ENCODE measurements at places on chromosomes 3 and 15. TPM values are rescaled to one million over a fixed set of nuclear protein-coding genes. Genes with fewer than 3 reads are reported as not detected.
A peak's percentile ranks its signal among the peaks of the same experiment; 100 is the strongest.

DNA sequence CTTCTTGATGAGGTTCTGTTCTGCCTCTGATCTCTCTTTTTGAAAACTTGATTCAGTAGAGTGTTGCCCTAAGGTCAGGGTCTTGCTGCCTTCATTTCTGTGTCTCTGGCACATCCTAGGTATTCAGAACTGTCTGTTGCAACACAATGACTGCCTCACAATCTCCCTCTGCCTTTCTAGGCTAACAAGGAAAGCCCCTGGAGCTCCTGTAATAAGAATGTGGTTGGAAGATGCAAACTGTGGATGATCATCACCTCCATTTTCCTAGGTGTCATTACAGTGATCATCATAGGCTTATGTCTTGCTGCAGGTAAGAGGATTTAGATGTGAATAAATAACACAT lies 7.0 kb downstream of the C3orf52 start:
- H3K4me1 ChIP-seq = peaks cover 11% of the 10 kb centered on the region
- no peaks in the 10 kb centered on the region for H3K36me3 ChIP-seq
- H3K4me3 ChIP-seq = no peak overlapping the region
- no peaks in the 10 kb centered on the region for H3K27me3 ChIP-seq

DNA sequence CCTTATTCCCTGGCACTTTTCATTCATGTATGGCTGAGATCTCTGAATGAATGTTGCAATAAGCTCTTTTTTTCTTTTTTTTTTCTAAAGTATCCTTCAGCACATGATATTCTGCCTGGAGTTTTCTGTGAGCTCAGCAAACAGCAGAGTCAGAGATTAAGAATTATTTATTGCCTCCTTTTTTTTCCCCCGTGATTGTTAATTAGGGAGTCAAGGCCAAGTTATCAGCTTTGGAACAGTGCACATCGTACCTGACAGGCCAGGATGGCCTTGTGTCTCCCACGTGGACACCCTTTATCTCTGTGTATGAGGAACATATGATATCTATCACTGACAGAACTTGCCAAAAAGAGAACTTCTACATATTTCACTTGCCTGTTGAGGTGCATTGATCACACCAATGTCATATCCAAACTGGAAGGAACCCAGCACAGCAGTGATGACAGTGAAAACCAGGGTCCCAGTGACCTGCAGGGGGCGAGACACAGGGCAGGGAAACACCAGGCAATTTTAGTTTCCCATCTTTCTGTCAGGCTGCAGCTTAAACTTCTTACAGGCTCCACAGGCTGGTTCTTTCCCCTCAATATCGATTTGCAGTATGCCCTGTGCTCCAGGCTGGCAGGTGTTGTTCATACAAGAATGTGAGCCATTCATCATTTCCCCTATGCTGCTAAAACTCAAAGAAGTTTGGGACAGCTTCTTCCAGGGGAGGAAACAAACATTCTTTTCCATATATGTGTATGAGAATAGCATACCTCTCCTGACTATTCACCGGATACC lies 8.2 kb downstream of the SLC2A2 start:
- no peaks in the 10 kb centered on the region for H3K36me3 ChIP-seq
- H3K27ac ChIP-seq = no peak overlapping the region
- DNase-seq = no peak
- H3K4me1 ChIP-seq = no peaks in the 10 kb centered on the region

DNA sequence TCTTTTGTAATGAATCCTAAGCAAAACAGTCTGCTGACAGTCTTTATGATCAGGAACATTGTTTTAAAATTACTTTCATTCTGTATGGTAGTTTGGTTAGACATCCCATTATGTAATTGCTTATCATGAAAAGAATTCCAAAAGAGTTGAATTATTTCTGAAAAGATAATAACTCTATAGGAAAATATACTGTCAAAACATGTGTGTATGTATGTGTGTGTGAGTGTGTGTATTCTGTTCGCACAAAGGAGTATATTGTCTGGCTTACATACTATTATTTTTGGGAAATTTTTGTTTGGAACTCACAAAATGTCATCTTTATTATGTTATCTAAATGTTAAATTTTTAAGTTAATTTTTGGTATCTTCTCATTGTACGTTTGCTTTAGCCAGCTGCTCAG lies 1075.9 kb downstream of the ZPLD1 start:
- DNase-seq = no peak
- H3K27me3 ChIP-seq = no peaks in the 10 kb centered on the region
- H3K36me3 ChIP-seq = no peaks in the 10 kb centered on the region
- H3K27ac ChIP-seq = no peak overlapping the region

GRCh38 chr15:88275804-88276203 lies 19.3 kb upstream of the NTRK3 start:
- H3K4me3 ChIP-seq = no peak overlapping the region
- no peak overlapping the region for H3K27ac ChIP-seq
- no peaks in the 10 kb centered on the region for H3K27me3 ChIP-seq
- H3K4me1 ChIP-seq = no peaks in the 10 kb centered on the region
- DNase-seq = no peak

DNA sequence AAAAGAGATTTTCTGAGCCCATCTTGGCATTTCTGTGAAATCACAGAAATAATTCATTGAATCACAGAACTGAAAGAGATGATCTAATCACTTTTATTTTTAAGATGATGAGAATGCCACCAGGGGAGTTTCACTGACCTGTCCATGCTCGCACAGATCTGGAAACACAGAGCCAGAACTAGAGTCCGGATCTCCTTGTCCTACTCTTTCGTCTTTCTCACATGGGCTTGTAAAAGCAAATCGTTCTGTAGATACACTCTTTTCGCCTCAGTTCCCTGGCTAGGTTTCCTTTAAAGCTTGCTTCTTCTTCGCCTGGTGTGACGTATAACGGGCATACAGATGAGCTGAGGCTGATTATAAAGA lies 122.5 kb upstream of the SPRED1 start:
- H3K27ac ChIP-seq = peak overlapping the region; percentile 54
- peaks cover 4% of the 10 kb centered on the region for H3K4me1 ChIP-seq
- H3K36me3 ChIP-seq = no peaks in the 10 kb centered on the region
- H3K27me3 ChIP-seq = no peaks in the 10 kb centered on the region
- peak overlapping the region; percentile 10 for H3K4me3 ChIP-seq

DNA sequence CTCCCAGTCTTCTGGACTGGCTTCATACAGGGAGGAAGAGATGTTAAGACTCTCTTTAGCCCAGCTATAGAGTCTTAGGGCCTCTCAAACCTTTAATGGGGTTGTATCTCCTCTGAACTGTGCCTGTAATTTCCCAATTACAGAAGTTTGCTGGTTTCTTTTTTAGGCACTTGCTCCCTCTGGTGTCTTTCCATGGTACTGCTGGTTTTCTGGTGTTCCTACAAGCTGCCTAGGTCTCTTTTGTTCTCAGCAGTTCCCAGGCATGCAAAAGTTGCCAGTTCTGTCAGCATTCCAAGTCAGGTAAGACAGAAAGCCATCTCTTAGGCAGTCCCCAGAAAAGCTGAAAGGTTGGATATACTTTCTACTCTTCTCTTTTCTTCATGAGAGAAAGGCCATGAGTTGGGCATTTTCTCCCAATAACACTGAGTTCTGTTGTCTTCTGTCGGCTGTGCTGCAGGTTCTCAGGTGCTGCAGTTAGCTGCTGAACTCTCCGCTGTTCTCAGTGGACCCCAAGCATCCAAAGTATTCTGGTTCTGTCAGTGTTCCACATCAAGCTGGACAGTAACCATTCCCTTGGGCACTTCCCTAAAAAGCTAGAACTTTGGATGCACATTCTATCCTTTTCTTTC lies 54.4 kb upstream of the EHHADH start:
- H3K27ac ChIP-seq = no peak overlapping the region
- DNase-seq = peak; percentile 55
- H3K4me1 ChIP-seq = no peaks in the 10 kb centered on the region
- no peak overlapping the region for H3K4me3 ChIP-seq
- peaks cover 3% of the 10 kb centered on the region for H3K36me3 ChIP-seq

Gene XIRP1
- 0.03 TPM for polyA plus RNA-seq

DNA sequence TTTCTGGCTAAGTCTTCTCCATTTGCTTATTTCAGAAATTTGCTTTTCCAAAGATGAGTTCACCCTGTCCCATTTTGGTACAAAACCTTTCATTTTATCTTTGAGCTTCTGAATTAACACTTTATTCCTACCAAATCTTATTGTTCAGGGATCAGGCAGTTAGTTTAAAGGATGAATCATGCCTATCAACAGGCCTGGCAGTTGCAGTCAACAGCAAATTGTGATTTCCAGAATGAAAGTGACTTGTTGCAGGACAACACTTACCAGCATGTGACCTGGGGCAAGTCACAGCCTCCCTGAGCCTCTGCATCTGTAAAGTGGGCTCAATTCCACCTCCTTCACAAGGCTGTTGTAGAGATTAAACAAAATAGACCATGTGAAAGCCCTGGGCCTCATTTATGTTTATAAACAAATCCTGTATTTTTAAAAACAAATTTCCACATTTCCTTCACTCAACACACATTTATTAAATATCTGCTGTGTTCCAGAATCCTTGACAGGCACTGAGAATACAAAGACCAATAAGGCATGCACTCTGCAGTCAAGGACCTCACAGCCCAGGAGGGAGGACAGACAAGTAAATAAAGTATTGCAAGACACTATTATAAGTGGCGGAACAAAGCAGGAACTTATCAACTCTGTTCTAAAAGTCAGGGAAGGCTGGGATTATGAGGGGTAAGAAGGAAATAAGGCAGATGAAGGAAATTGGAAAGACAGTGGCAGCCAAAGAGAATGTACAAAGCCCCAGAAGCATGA lies 359.1 kb upstream of the IL12A start:
- H3K4me3 ChIP-seq = no peak overlapping the region
- no peaks in the 10 kb centered on the region for H3K36me3 ChIP-seq
- H3K4me1 ChIP-seq = peaks cover 2% of the 10 kb centered on the region
- no peaks in the 10 kb centered on the region for H3K27me3 ChIP-seq
- H3K27ac ChIP-seq = no peak overlapping the region
- no peak for DNase-seq

GRCh38 chr15:74245342-74245931 lies 9.3 kb downstream of the CCDC33 start:
- no peaks in the 10 kb centered on the region for H3K36me3 ChIP-seq
- no peak overlapping the region for H3K4me3 ChIP-seq
- peaks cover 32% of the 10 kb centered on the region for H3K27me3 ChIP-seq

Gene C2CD4A
- not detected for polyA plus RNA-seq

Gene KCNAB1
- polyA plus RNA-seq = 0.13 TPM

DNA sequence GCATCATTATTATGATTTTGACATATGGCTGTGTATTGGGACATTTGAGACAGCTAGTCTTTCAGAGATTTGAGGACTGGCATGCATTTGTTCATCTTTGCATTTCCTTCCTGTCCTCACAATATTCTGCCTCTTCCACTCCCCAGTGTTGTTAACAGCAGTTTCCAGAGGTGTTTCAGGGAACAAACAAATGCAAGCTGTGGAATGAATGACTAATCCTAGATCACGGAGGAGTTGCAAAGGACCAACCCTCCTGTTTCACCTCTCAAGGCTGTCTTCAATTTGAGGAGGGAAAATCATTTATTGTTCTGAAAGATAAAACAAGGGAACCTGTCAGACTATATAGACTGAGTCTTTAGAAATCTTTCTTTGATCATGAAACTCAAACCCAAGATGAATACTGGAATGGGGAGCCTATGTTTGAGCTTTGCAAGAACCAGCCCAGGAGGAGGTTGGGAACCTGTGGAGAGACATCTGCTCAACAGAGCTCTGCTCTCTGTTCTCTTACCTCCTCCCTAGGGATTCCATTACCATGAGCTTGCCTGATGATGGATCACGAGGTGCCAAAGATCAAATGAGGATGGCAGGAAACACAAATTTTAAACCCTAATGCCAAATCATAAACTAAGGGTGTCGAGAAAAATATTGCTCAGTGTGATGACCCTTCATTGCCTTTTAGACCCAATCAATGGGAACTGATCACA lies 68.5 kb downstream of the SLC7A14 start:
- no peaks in the 10 kb centered on the region for H3K4me1 ChIP-seq
- H3K36me3 ChIP-seq = no peaks in the 10 kb centered on the region
- H3K27me3 ChIP-seq = no peaks in the 10 kb centered on the region
- no peak for DNase-seq
